ENCODE measurements at places on chromosomes 6 and 20. TPM values are rescaled to one million over a fixed set of nuclear protein-coding genes. Genes with fewer than 3 reads are reported as not detected.

DNA sequence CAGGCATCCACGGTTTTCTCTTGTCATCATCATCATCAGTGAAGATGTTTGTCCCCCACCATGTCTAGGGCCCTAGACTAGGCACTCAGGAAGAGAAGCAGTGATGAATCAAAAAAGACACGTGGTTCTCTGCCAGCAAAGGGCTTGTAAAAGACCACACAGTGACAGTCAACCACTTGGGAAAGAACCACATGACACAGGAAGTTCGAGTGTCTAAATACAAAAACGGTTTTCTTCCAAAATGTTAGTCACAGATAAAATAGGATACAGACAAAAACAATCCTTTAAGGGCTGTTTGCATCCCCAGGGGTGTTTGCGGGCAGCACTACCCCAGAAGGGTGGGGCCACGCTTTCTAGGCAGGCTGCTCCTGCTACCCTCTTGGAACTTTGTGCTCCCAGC lies 356.8 kb upstream of the AGPAT4 start:
- no peak for DNase-seq

DNA sequence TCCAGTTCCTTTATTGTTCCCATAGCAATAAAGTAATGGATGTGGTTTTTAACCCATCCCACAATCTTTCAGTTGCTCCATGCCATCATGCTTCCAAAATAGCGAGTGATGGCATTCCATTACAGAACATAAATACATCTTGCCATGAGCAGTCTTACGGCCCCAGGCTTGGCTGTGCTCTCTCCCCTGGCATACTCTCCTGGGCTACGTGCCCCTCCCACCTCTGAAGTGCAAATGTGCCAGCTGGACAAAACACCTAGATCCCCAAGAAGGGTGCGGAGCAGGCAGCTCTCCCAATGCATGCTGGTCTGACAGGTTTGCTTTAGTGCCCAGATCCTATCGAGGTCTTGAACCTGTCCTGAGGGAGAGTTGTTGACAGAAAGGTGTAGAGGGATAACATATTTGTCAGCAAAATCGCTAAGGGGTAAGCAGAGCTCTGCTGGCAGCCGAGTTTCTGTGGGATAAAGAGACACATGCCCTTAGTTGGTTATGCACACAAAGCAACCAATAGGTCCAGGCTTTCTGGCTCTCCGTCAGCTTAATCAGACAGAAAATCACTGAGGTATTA lies 43.9 kb upstream of the PAX1 start:
- DNase-seq: no peak

DNA sequence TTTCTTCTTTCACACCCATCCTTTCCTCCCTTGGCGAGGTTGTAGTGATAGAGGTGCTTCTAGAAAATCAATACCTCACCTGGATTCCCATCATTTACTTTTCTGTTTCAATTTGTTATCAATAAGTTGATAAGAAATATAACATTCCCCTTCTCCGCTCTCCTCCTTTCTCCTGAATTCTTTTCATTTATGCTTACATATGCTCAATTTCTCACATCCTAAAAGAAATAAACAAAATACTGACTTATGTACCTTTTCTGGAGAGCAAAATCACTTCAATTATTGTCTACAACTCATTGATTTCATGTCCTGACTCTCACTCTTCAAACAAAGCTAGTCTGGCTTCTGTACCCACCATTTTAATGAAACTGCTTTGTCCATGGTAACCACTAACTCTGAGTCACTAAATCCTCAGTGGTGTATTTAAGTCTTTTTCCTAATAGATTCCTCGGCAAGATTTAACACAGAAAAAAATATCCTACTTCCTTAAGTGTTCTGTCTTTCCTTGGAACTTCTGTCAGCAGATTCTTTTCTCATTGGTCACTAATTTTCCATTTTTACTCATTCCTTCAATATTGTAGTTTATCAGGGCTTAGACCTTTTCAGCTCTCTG lies 289.6 kb downstream of the RFPL4B start:
- DNase-seq: no peak

DNA sequence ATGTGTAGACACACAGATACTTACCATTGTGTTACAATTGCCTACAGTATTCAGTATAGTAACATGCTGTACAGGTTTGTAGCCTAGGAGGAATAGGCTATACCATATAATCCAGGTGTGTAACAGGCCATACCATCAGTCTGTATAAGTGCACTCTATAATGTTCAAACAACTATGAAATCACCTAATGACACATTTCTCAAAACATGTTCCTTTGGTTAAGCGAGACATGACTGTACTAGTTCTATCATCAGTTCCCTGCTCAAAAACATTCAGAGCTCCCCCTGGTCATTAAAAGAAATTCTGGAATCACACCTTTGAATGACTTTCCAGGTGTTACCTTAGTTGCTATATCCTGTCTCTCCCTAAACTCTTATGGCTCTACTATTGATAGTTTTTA lies 70.4 kb upstream of the SLC2A12 start:
- DNase-seq: no peak

GRCh38 chr6:43713643-43714310 lies 26.2 kb upstream of the MRPS18A start:
- DNase-seq: no peak

DNA sequence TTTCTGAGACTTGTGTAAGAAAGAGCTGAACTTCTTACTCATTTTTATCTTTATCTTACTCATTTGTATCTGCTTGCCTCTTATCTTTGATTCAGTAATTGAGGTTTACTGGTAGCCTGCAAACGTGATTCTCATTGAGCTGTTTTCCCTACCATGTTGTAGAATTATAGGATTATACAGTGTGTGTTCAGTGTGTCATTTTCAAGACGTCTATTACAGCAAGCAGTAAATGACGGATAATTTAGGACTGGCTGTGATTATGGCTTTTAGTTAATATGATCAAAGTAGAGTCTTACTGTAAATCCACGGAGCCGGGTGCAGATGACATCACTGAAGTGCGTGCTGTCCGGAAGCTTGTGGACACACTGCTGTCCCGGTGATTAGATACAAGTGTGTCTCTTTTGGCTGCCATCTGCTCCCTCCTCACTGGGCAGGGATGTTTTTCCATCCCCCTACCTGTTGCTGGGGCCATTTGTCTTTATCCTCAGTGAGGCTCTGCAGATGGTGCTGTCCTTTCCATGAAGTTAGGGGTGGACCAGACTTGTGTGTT lies 6.0 kb downstream of the NELFCD start:
- no peak for DNase-seq

GJA10 gene
- not detected for total RNA-seq

DNA sequence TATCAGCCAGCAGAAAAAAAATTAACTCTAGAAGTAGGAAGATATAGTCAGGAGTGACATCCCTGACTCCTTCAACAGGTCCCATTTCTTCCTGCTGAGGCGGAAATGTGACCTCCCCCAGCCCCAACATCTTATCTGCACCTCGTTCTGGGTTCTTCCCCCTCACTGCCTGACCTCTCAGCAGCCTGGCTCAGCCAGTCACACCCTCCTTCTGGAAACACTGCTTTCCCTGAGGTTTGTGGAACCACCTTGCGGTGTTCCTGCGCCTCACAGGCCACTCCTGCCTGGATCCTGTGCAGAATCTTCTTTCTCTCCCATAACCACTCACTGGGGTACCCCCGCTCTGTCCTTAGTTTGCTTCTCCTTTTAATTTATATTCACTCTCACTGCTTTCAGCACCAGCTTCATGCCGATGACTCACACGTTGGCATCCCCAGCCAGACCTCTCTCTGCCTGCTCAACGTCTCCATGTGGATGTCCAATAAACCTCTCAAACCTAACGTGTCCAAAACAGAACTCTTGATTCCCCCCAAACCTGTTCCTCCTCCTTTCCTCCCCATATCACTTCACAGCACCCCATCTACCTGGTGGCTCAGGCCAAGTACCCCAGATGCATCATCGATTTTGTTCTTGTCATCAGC lies 222.8 kb upstream of the PLN start:
- peak; percentile 33 for DNase-seq

- DNase-seq: no peak
Observed at GRCh38 chr20:63145156-63145555, 70.8 kb downstream of the YTHDF1 start.

- DNase-seq: no peak
Observed at GRCh38 chr6:110951008-110951407, 7.5 kb upstream of the GTF3C6 start.

RIPPLY2 gene
- total RNA-seq: not detected

HSP90AB1 gene
- total RNA-seq: 873 TPM

DNA sequence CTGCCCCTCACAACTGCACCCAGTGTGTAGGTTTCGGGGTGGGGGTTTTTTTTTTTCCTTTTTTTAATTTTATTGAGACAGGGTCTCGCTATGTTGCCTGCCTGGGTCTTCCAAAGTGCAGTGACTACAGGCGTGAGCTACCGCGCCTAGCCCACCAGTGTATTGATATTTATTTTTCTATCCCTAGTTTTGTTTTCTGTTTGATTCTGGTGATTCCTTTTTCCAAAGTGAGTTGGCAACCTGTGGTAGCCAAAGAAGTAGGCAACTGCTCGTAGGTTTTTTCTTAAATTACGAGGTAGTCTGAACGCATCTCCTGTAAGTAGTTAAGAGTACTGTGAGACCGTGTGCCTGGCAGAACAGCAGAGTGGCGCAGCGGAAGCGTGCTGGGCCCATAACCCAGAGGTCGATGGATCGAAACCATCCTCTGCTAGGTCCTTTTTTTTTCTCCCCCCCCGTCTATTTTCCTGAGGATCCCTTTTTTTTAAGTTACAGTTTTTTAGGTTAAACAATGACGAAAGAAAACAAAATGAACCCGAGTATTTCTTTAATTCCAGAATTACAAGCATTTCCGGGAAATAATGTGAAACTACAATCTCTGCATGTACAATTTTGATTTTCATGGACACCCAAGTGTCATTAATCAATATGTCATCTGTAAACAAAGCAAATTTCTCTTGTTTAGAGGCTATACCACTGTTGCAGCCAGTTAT lies 78.7 kb upstream of the BTN3A2 start:
- DNase-seq: peak; percentile 64

DNA sequence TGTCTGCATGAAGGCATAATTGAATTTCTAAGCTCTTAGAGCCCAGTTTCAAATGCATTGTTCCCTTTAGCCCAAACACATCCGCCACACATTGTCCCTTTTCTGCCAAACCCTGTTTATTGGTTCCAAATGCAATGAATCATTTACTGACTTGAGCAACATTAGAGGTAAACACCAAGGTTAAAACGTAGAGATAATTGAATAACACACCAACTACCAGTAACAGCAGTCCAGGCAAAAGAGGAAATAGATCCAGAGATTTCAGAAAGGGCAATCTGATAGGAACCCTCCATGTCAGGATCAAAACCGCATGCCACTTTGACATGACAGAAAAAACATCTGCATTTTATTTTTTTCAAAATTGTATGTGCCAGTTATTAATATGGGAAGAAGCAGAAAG lies 114.8 kb downstream of the PKHD1 start:
- no peak for DNase-seq

DNA sequence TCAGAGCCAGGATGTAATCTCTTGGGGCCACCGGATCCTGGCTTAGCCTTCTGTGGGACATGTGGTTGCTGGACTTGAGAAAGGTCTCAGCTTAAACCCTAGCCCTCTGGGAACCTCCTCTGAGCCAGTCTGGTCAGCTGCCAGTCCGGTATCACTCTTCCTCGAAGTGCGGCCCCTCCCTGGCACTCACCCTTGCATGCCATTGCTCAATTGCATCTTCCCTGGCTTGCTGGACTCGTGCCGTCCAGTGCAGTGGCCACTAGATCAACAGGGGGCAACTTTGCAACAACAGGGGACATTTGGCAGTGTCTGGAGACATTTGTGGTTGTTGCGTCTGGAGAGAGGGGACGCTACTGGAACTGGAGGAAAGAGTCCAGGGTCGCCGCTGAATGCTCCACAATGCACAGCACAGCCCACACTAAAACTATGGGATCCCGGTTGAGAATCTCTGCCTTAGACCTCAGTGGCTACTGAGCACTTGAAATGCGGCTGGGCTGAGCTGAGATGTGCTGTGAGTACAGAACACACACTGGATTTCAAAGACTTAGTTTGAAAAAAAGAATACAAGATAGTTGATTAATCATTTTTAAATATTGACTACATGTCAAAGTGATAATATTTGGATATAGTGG lies 152.1 kb downstream of the TFAP2C start:
- DNase-seq: no peak
